ENCODE measurements at places on chromosomes 1 and 21. TPM values are rescaled to one million over a fixed set of nuclear protein-coding genes. Genes with fewer than 3 reads are reported as not detected.

TMEM125 gene
- not detected for total RNA-seq

SLC22A15 gene
- 7.8 TPM for total RNA-seq

CSF1 gene
- total RNA-seq: 21.6 TPM

WNT4 gene
- total RNA-seq: not detected

GPR157 gene
- 32.6 TPM for total RNA-seq

RNF207 gene
- 39.2 TPM for total RNA-seq

COA6 gene
- 26.9 TPM for total RNA-seq

CLIC6 gene
- 0.92 TPM for total RNA-seq

C1orf167 gene
- total RNA-seq: 6.6 TPM

RGS8 gene
- total RNA-seq: not detected
